ENCODE measurements at places on chromosomes 11 and 22. TPM values are rescaled to one million over a fixed set of nuclear protein-coding genes. Genes with fewer than 3 reads are reported as not detected.

PTPMT1 gene
- 76.8 TPM for total RNA-seq

DNA sequence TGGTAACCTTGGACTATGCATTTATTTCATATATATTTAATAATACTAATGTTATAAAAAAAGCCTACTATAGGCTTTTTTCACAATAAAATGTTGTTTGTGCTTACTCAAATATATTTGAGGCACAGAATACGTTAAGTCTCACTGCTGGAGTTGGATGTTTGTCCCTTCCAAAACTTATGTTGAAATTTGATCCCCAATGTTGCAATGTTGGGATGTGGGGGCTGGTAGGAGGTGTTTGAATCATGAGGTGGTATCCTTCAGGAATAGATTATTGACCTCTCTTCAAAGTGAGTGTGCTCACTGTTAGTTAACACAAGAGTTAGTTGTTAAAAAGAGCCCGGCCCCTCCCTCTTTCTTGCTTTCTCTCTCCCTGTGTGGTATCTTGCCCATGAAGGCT is 1295.9 kb downstream of the JRKL start:
- DNase-seq: no peak

OR10D3 gene
- not detected for total RNA-seq

LIF gene
- total RNA-seq: 3.2 TPM

GRCh38 chr11:12288931-12289666 is 88.3 kb upstream of the PARVA start:
- peak; percentile 13 for DNase-seq

GRCh38 chr11:46671958-46672315 is 28.5 kb downstream of the ARHGAP1 start:
- no peak for DNase-seq

OR52D1 gene
- not detected for total RNA-seq

DNA sequence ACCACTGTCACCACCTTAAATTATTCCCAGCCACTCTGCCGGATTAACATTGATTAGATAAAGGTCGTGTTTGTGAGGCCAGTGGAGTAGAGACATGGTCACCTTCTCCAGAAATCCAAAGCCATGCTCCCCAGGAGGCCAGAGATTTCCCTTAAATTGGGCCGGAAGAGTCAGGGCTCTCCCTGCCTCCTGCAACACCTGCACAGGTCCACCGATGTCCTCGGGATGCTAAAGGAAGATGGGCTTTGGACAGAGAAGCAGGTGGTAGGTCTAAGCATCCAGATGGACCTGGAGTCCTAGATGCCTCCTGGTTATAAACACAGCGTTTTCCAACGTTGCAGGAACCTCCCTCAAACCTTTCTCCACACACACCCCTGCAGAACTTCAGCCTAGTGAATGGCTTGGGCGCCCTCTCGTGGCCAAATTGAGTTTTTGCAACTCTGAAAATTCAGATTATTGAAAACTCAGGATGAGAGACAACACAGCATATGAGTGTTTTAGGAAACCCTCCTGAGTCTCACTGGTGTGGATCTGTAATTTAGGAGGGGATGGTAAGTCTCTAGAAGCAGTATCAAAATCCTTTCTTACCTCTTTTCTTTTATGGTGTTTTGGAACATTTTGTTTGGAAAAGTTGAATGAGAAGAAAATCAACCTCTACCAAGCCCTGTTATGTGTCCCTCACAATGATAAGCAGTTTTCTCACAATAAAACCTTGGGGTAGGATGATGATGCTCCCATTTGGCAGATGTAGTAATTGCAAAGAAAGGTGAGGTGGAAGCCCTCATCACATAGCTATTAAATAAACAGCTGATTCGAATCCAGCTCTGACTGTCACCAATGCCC is 109.6 kb downstream of the RRAS2 start:
- DNase-seq: peak; percentile 72

DNA sequence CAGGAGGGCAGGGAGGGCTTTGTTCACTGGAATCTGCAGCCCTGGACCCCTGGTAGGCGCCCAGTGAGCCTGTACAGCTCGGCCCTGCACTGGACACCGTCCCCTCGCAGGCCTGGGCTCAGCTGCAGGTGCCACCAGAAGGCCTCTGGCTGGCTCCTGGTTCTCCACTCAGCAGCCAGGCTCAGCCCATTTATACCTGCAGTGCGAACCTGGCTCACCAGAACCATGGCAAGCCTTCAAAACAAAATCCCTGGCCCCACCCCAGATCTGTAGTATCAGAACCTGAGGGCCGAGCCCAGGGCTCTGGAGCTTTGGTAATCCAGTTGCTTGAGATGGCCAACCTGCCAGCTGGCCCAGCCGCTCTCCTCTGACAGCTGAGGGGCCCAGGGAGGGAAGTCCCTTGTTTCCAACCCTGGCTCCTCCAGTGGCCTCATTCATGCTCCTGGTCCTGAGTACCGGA is 870 bp upstream of the FREY1 start:
- DNase-seq: no peak

- peak; percentile 83 for DNase-seq
These were observed 444 bp upstream of the TSKU start for GRCh38 chr11:76782531-76783293.

- DNase-seq: peak; percentile 34
These were observed 214.6 kb downstream of the NTM start for GRCh38 chr11:131584785-131585592.

DNA sequence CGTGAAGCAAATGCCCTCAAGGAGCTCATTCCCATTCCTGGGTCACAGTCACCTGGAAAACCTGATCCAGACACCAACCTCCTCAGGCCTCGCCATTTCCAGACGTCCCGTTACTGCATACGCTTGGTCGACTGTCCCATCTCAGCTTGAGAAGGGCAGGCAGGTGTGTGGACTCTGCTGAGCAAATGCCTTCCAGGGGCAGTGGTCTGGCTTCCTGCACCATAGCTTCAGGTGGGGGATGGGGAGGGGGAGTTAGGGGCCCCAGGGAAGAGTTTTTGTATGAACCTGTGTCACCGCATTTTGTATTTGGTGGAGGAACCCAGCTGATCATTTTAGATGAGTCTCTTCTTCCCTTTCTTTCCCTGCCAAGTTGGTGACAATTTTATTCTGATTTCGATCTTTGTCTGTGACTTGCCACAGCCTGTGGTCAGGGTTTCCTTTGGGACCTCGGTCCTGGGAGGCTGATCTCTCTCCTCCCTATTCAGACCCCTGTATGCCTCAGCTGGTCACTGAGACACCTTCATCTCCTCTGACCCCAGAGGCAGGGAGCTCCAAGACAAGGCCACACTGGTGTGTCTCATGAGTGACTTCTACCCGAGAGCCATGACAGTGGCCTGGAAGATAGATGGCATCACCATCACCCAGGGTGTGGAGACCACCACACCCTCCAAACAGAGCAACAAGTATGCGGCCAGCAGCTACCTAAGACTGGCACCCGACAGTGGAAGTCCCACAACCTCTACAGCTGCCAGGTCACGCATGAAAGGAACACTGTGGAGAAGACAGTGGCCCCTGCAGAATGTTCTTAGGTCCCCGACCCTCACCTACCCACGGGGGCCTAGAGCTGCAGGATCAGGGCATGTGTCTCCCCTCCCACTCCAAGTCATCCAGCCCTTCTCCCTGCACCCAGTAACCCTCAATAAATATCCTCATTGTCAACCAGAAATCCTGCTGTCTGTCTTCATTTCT is 22.9 kb downstream of the IGLL5 start:
- no peak for DNase-seq

POLR2L gene
- 411 TPM for total RNA-seq

GRCh38 chr11:61754534-61755482 is 2.4 kb downstream of the MYRF start:
- no peak for DNase-seq

- no peak for DNase-seq
These were observed 109.5 kb downstream of the BBOX1 start for GRCh38 chr11:27150098-27150497.

- DNase-seq: no peak
These were observed 107.6 kb upstream of the ASPHD2 start for GRCh38 chr22:26321469-26321913.

JHY gene
- 3.3 TPM for total RNA-seq

SPINDOC gene
- 15.0 TPM for total RNA-seq

- no peak for DNase-seq
These were observed 23.1 kb downstream of the PTPN5 start for GRCh38 chr11:18768472-18768901.

OR51I1 gene
- total RNA-seq: 0.63 TPM

GRCh38 chr11:103070142-103070541 is 21.8 kb downstream of the DCUN1D5 start:
- no peak for DNase-seq

ZNRF3 gene
- 4.6 TPM for total RNA-seq

SLC22A6 gene
- not detected for total RNA-seq

OR52I1 gene
- total RNA-seq: not detected

OR8B3 gene
- not detected for total RNA-seq

GRCh38 chr11:43944761-43945311 is 2.4 kb downstream of the C11orf96 start:
- DNase-seq: peak; percentile 77

CNIH2 gene
- total RNA-seq: 0.63 TPM

AQP11 gene
- total RNA-seq: 0.67 TPM
